HT1080 (cell line): ENCODE measurements at places on chromosomes 5 and 9. TPM values are rescaled to one million over a fixed set of nuclear protein-coding genes. Genes with fewer than 3 reads are reported as not detected.

MEIKIN gene
- total RNA-seq, result not detected in 2 replicates

SAPCD2 gene
- 58.5 and 69.2 TPM in 2 replicates for total RNA-seq

FBP2 gene
- not detected in 2 replicates for total RNA-seq

GRCh38 chr5:81817980-81818379, 67.1 kb upstream of the SSBP2 start:
- DNase-seq, result peak; percentile 23

DNA sequence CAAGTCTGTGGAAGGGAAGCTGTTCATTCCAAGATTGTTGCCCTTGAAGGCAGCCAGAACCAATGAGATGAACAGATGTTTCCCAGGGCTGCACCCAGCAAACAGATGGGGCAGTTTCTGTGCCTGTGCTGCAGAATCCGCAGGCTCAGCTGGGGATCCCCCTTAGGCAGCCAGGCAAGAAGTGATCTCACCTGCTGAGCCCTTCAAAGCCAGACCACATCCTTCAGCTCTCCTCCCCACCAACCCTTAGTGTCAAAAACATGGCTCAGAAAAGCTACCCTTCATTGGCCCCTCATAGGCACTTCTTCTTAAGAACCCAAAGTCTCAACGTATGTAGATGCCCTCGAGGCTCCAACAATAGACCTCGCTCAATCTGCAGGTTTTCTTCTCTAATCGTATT, 626.7 kb downstream of the CCDC171 start:
- DNase-seq, result no peak

GRCh38 chr5:123285122-123286023, 137.8 kb downstream of the CEP120 start:
- DNase-seq, result no peak

DNA sequence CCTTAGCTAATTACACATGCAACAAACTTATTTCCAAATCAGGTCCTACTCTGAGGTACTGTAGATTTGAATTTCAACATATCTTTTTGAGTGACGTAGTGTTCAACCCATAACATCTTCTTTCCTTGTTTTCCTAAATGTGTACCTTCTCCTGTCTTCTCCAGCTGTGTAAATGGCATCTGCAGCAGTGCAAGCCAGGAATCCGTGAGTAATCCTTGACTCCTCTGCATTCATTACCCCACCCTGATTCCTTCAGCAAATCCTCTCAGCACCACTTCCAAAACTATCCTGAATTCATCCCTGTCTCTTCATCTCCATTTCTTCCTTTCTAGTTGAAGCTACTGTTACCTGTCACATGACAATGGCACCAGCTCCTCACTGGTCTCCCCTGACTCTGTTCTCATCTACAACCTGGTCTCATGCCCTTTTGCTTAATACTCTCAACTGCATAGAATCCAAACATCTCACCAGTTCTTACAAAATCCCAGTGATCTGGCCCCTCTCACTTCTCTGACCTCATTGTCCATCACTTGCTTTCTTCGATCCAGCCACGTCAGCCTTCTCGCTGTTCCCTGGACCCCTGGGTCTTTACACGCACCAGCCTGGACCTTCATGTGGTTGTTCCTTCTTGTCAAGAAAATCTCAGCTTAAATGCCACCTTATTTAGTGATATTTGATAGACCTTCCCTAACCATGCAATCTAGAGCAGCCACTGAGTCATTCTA, 14.6 kb upstream of the TRAF1 start:
- DNase-seq, result peak; percentile 53

DMRT3 gene
- total RNA-seq, result not detected in 2 replicates

ZNF169 gene
- 2.8 and 4.1 TPM in 2 replicates for total RNA-seq

SLC4A9 gene
- not detected in 2 replicates for total RNA-seq

- DNase-seq, result peak; percentile 11
These were observed 470 bp downstream of the BAG1 start for GRCh38 chr9:33264003-33264472.

PHYHD1 gene
- total RNA-seq, result 0.16 TPM in 1 of 2 replicates, not detected in the other

DNA sequence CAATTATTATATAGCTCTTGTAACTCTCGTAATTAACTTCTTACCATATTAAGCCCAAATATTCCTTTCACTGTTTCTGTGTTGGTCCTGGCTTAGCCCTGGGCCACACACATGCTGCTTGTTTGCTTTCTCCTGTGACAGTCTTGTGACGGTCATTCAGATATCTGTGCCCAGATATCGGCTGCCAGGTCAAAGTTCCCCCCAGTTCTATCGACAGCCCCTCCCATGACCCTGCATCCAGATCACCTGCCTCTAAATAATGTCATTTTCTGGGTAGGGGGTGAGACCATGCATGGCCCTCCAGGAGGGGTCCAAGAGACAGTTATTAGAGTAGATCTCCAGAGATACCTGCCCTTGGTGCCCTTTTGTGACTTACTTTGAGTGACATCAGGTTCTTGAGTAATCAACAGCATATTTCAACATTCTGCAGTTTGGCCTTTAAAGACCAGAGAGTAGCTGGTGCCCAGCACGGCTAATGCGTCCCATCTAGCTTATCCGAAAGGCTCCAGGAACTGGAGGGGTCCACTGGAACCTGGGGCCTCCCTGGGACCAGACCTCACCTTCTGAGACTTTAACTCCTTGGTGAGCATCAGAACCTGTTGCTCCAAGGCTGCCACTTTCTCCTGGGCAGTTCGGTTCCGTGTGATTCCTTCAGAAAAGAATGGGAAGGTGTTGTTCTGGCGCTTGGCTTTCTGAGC, 26.9 kb downstream of the TBC1D2 start:
- DNase-seq, result no peak

DNA sequence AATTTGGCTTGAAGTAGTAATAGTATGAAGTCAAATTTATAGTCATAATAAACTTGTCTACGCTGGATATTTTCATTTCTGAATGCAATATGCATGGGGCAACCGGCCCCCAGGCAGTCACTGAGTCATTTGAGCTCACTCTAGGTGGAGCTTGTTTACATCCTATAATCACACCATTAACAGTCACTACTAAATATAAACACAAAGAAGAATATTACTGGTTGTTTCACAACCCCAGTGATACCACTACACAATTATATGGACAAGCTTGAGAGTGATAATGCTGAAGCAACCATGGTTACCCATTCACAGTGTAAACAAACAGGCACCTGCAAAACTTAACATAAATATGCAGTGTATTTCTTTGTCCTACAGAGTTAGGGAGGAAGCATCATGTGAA, 68.7 kb downstream of the MARCHF3 start:
- DNase-seq, result no peak

DNA sequence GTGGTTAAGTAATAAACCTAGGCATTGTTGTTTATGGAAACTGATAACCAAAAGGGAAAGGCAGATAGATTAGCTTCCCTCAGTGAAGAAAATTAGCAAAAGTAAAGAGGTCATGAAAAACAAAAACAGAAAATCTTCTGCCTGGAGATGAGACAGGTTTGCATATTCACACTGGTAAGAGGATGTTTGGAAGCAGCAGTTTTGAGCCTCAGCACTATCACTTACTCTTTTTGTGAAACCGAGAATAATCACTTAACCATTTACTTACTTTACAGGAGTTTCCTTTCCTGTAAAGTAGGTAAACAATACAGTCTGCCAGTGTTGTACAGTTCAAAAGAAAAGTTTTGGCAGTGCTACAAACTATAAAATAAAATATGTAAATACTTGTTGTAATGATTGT, 35.5 kb upstream of the EMB start:
- DNase-seq, result no peak

MARCOL gene
- not detected in 2 replicates for total RNA-seq
